ENCODE measurements at places on chromosomes 5 and 9.

GRCh38 chr9:71263451-71263850 is 142.0 kb upstream of the TRPM3 start:
- no peak for DNase-seq

DNA sequence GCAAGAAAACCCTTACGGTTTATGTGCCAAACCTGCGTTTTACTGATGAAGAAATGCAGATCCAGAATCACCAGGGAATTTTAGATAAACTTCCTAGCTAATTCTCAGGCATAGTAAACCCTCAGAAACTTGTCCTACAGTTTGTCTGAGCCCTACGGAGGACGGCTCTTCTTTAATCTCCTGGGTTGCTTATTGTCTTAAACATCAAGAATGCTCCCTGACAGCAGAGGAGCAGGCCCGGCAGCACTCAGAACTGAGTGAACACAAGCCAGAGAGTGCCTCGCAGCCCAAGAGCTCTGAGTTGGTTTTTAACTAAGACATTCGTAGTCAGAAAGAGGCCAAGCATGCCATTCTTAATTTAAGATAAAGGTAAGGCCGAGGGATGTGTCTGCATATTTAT is 114.7 kb upstream of the ERCC6L2 start:
- DNase-seq, result no peak

GRCh38 chr9:103991698-103992097 is 102.4 kb upstream of the SMC2 start:
- no peak for DNase-seq

DNA sequence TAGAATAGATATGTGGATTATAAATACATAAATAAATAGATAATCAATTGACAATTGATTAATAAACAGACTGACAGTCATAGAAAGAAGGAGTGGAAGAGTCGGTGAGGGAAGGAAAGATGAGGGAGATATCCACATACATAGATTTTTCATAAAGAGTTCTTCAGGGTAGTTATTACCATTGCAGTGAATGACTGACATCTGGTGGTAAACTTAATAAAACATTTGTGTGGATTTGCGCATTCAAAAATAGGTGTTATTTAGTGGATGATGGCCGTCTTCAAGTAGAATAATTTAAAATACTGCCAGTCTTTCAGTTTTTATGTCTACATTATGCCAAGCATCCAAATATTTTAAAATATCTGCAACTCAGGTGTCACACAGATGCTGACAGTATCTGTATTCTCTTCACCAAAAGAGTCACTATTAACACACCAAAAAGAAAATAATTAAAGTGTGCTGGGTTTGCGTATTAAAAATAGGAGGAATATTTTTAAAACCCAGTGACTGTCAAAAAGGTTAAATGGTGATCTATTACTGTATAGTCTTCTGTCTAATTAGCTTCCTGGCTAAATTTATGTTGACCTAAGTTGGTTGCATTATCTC is 78.8 kb downstream of the GIN1 start:
- no peak for DNase-seq

- no peak for DNase-seq
Observed at GRCh38 chr5:133927300-133928180, 40.9 kb downstream of the C5orf15 start.

GRCh38 chr5:175582697-175583096 is 75.2 kb upstream of the HRH2 start:
- no peak for DNase-seq

DNA sequence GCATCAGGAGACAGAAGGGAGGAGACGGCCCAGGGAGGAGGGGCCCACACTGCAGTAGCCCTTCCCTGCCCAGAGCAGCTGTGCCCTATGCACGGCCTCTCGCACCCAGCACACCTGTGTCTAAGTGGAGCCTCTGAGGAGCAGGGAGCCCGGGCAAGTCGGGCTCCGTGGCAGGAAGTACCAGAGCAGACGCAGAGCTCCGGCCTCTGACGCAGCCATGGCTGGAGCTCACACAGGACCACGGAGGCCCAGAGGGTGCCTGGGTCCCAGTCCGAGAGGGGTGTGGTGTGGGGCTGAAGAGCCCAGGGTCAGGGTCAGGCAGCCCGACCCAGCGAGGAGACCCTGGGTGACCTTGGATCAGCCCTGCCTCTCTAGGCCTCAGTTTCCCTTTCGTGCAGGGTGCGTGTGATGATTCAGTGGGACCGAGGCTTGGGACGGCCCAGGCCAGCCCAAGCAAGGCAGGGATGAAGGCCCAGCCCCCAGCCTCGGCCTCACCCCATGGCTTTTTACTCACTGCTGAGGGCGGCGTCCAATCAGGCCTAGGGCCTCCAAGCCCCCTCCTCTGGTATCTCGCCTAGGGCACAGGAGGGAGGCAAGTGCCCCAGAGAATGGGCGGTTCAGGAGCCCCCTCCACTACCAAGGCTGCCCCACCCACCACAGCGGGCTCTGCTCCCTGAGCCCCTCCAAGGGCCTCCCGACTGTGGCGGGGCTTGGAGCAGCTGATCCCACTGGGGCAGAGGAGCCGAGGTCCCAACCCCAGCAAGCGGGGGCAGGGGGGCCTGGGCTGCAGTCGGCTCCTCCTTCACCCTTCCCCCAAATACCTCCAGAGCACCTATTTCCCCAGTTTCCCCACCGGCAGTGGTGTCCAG is 4.3 kb upstream of the AGPAT2 start:
- DNase-seq, result no peak

DNA sequence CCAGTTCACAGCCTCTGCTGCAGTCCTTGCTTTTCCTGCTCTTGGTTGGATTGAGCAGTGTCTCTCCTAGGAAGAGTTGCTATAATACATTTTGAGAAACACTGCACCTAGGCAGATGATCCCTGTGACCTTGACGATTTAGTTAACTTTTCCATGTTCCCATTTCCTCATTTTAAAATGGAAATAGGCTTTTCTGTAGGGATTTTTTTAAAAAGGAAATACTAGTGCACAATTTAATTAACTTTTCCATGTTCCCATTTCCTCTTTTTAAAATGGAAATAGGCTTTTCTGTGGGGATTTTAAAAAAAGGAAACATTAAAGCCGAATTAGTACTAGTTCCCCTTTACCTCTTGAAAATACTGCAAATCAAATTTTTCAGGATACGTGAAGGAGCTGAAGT is 4.7 kb downstream of the ATP6V0E1 start:
- no peak for DNase-seq

GRCh38 chr9:131096269-131097125 is at the start of gene AIF1L:
AIF1L (plus strand) TSS chr9:131096531; CDS start chr9:131096630, 99 bp downstream.
- DNase-seq, result no peak

DNA sequence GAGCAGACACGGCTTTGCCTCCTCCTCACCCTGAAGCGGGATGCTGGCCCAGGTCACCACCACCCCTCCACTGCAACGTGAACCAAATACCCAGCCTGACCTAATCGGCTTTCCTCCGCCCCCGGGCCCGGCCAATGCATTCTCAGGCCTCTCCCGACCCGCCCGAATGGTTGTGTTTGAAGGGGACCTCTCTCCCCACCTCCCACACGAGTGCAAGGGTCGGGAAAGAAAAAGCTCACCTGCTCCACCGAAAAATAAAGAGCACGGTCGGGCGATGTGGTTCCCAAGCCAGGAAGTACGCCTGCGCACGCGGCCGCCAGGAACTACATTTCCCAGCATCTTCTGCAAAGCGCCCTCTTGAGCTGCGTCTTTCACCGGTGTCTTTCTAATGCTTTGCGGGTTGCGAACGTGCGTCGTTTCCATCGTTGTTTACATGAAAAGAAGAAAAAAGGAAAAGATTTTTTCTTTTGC is at the start of gene ZNF883:
ZNF883 (minus strand) TSS at position 282 of the 471 bp plus-strand sequence.
- no peak for DNase-seq

GRCh38 chr5:103744159-103744558 is 181.6 kb upstream of the NUDT12 start:
- no peak for DNase-seq

DNA sequence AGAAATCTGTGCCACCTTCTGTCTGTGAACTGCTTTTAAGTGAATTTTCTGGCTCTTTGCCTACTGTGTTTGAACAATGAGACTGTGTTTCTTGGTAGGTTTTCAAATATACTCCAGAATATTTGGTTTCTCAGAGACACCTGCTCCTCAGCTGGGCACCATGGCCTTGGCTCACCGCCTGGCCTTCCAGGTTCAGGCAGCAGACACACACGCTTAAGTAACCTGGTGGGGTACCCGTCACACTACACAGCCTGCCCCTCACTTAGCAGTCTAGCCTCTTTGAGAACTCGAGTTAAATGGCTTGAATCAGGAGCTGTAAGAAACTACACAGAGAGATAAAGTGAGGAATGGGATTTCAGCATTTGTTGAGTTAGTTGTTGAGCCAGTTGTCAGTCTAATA is 530.5 kb downstream of the MTRR start:
- DNase-seq, result no peak

DNA sequence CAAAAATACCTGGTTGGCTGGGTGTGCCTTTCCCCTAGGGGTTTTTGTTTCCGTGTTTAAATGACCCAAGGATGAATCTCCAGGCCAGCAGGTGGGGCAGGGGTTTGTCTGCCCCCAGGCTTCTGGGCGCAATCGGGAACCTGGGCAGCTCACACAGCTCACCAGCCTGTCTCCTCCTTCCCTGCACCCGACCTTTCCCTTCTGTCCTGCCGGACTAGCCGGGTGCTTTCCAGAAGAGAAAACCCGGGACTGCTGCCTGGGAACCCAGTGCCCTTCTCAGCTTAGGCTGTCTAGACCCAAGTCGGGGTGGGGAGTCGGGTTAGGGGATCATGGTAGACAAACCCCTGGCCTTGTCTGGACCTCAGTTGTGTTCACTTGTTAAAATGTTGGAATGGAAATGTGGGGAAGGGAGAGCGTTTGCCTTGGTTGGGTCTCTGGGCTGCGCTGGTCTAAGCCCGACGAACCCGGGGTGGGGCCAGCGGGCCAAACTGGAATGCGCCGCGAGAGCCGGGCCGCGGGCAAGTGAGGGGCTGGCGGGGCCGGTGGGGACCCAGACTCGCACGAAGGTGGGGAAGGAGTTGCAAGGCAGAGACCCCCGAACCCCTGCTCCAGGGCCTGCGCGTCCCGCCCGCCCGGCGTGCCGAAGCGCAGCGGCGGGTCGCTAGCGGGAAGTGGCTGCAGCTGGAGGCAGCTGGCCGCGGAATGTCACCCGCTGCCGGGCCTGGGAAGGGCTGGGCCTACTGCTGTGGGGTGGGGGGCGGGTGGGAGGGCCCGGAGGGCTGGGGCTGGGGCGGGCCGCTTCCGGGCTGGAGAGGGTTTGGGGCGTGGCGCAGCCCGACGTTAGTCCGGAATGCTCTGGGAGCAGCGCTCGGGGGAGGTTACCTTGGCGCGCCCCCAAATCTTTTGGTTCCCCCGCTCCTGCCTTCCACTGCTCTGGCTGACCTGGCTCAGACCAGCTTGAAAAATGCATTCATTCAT is 84.6 kb downstream of the DAB2IP start:
- DNase-seq, result no peak

- no peak for DNase-seq
Observed at GRCh38 chr9:22446589-22446949, at the start of gene DMRTA1. DMRTA1 (plus strand) TSS chr9:22446824; CDS start chr9:22447066, 242 bp downstream.

DNA sequence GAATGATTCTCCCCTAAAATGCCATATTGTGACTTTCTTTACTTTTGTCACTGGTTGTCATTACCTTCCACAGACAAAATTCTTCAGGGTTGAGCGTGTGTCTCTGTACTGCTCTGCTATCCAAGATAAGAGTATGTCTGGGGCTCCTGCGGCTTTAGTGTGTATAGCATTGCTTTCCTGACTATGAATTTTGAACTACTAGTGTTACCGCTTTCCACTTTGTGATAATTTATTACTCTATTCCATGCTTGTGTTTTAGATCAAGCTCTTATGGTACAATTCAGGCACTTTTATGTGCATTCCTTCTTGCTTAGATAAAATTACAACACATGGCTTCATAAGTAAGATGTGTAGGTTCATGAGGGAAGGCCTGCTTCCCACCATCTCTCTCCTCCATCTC is 51.5 kb upstream of the MEF2C start:
- no peak for DNase-seq

DNA sequence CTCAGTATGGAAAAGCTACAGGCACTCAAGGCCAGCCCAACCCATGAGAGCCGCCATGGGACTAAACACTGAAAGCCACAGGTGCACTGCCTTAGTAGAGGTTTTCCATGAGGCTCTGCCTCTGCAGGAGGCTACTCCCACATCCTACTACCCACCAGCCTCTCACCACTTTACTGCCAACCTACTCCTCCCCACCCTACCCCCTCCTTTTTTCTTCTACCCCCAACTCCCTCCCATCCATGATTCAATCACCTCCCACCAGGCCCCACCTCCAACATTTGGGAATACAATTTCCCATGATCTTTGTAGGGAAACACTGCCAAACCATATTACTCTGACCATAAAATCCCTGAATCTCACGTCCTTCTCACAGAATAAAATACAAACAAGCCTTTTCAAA is 101.6 kb upstream of the CTSV start:
- no peak for DNase-seq

- DNase-seq, result no peak
Observed at GRCh38 chr5:145681686-145682085, 153.5 kb downstream of the PRELID2 start.
